Hypothalamus (tissue), 51 donors: ENCODE measurements at places on chromosomes 2 and 18.

GRCh38 chr2:187544371-187545080, 9.7 kb downstream of the TFPI start:
- DNase-seq = no peak

- DNase-seq = no peak
These were observed 127.9 kb downstream of the SH3RF3 start for GRCh38 chr2:109256921-109257320.

GRCh38 chr2:158024288-158024898, 77.3 kb upstream of the UPP2 start:
- peak; percentile 11 for DNase-seq

DNA sequence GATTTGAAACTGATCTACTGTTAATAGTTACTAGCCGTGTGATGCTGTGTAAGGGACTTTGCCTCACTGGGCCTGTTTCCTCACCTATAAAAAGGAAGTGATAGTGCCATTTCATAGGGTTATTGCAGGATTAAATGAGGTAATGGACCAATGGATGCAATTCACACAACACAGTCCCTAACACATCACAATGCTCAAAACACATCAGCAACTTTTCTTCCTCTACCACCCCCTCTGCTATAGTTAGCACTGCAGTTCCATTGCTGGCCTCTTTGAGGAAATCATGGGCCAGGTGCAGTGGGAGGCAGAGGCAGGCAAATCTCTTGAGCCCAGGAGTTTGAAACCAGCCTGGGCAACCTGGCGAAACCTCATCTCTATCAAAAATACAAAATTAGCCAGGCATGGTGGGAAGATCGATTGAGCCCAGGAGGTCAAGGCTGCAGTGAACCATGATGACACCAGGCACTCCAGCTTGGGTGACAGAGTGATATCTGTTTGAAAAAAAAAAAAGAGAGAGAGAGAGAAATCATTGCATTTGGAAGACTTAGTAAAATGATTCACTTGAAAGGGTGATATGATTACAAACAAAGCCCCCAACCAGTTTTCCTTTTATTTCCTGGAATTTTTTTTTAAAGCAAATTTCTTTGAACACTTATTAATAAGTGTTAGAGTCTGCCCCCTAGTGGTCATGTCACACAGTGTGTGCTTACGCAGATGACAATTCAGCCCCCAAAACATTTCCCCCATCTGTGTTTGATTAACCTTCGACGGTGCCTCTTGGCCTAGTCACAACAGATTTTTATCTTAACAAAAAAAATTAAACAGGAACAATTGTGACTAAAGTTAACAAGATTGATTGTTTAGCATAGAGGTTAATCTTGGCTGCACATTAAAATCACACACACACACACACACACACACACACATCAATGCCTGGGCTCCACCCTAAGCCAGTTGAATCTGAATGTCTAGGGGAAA, 88.6 kb upstream of the BCL11A start:
- no peak for DNase-seq

DNA sequence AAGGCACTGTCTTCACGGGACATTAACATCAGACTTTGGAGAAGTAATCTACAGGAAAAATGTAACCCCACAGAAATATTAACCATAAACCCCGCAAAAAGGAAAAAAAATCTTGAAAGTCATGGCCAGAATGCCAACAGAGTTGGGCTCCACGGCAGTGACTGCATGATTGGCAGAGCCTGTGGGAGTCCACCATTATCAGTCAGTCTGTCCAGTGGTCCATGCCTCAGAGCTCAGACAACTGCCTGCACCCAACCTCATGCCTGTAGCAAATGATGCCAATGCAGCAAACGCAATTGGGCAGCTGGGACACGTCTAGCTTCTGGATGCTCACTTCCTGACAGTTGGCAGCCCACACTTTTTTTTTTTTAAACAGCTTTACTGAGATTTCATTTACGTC, 5.1 kb upstream of the PPIG start:
- no peak for DNase-seq

DNA sequence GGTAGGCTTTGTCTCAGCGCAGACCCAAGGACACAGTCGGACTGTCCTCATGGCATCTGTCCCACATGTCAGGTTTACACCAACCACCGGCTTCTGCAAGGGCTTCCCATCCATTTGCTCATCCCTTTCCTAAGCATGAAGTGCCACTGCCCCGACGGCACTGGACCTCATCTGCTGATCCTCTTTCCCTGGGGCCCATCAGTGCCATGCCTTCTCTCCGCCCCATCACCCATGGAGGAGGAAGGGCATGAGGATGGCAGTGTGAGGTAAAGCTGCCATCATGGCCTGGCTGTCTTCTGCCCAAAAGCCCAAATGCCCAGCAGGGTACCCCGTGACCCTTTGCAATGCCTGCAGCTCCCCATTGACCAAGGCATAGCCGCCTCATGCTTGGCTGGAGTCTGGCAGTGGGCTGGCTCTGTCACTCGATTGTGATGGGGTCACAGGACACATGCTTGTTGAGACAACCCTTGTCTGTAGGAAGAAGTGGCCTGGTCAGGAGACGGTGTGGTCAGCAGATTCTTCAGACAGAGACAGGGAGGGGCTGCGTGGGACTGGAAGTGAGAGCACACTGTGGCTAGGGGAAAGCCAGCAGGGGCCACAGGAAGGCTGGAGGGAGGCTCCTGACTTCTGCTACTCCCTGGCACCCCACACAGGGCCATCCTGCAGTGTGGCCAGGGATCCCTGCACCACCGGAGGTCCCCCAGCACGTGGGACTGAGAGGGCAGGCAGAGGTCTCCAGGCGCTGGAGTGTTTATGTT, 493.7 kb upstream of the HS6ST1 start:
- no peak for DNase-seq

- no peak for DNase-seq
These were observed 181.8 kb downstream of the SNTG2 start for GRCh38 chr2:1132328-1132969.

DNA sequence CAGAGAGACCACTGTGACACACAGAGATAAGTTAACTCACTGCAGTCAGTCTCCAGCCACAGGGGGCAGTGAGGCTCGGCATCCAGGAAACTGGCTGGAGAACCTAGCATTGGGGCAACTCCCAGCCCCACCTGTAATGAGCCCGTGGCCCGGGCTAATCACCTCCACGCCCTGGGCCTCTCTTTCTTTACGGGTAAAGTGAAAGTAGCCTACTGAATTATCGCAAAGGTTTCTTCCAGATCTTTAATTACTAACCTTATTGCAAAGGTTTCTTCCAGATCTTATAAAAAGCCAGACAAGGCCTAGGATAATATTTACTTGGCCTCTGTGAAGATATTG, 45.7 kb upstream of the ACAA2 start:
- DNase-seq = no peak

DNA sequence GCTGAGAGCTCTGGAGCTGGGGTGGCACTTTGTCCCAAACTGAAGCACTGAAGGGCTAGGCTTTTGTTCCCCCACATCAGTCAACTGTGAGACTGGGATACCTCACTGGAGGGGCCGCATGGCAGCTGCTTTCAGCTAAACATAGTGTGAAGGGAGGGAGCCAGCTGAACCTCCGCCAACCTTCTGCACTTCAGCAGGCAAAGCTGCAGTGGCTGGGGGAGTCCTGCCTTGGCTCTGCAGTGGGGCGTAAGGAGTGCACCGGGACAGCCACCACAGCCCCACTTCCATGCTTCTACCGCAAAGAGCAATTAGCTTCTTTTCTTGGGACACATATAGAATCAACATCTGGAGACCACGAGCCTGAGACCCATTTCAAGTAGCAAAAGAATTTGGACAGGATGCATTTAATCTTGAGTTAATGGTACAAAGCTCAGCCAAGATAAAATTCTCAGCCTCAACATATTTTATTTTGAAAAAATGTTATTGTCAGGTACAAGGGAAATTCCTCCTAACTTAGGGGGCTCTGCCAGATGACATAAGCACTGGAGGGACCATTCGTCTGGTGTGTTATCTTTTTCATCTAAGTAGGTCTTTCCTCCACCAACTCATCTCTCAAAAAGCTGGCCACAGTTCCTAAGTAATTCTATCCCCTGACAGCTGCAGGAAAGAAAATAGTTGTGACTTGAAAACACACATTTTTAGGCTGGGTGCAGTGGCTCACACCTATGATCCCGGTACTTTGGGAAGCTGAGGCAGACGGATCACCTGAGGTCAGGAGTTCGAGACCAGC, 25.6 kb upstream of the MYCN start:
- DNase-seq = no peak

- no peak for DNase-seq
These were observed 22.4 kb downstream of the CYP27C1 start for GRCh38 chr2:127197475-127198385.

- DNase-seq = no peak
These were observed 175.2 kb downstream of the UPP2 start for GRCh38 chr2:158276619-158277471.

- DNase-seq = peak; percentile 72
These were observed 26.6 kb upstream of the NOTO start for GRCh38 chr2:73175663-73176204.

- no peak for DNase-seq
These were observed 36.2 kb downstream of the LCT start for GRCh38 chr2:135800513-135801460.

- no peak for DNase-seq
These were observed 332.2 kb downstream of the ZNF516 start for GRCh38 chr18:76162886-76163285.
